ENCODE measurements at places on chromosomes 4 and X. TPM values are rescaled to one million over a fixed set of nuclear protein-coding genes. Genes with fewer than 3 reads are reported as not detected.

H2BW2 gene
- not detected for total RNA-seq

HDX gene
- 3.2 TPM for total RNA-seq

VSIG1 gene
- total RNA-seq: not detected

TENM3 gene
- 9.2 TPM for total RNA-seq

SSX2B gene
- not detected for total RNA-seq

HUWE1 gene
- total RNA-seq: 128 TPM

TMEM156 gene
- not detected for total RNA-seq

NDNF gene
- total RNA-seq: 5.4 TPM

ASB12 gene
- 0.63 TPM for total RNA-seq

DCAF16 gene
- 21.2 TPM for total RNA-seq

GUCY1B1 gene
- 10.5 TPM for total RNA-seq

CT45A2 gene
- total RNA-seq: not detected

AMBN gene
- not detected for total RNA-seq

CENPC gene
- 10.6 TPM for total RNA-seq

APOOL gene
- 34.3 TPM for total RNA-seq

PPP2R2C gene
- 5.2 TPM for total RNA-seq

ADAMTS3 gene
- total RNA-seq: 1.2 TPM

TCEAL5 gene
- total RNA-seq: 0.50 TPM

TIGD4 gene
- total RNA-seq: 0.10 TPM

ANXA10 gene
- not detected for total RNA-seq

SPANXB1 gene
- not detected for total RNA-seq

DCAF4L1 gene
- 0.15 TPM for total RNA-seq

ZNF280C gene
- total RNA-seq: 2.3 TPM

GRIPAP1 gene
- 23.7 TPM for total RNA-seq

C4orf36 gene
- total RNA-seq: not detected

ZIC3 gene
- total RNA-seq: not detected

Data from left cardiac atrium (tissue), 4 donors.